Uterine smooth muscle cell (primary cell): ENCODE measurements at places on chromosomes 1 and 21. TPM values are rescaled to one million over a fixed set of nuclear protein-coding genes. Genes with fewer than 3 reads are reported as not detected.

The PGLYRP4 gene
- not detected in 2 replicates for total RNA-seq

The ILDR2 gene
- total RNA-seq, result 0.11 TPM in 1 of 2 replicates, not detected in the other

The ANGEL2 gene
- 56.0 and 56.7 TPM in 2 replicates for total RNA-seq

The UMODL1 gene
- total RNA-seq, result 0.12 TPM in 1 of 2 replicates, not detected in the other

The TAL1 gene
- total RNA-seq, result 0.11 TPM in 1 of 2 replicates, not detected in the other

The CFAP410 gene
- 10.8 and 13.1 TPM in 2 replicates for total RNA-seq

The UBXN10 gene
- total RNA-seq, result not detected in 2 replicates

The GBP2 gene
- 25.2 and 31.6 TPM in 2 replicates for total RNA-seq

The DNALI1 gene
- total RNA-seq, result 2.7 and 3.6 TPM in 2 replicates
